Naive thymus-derived CD4-positive, alpha-beta T cell (primary cell): ENCODE measurements at places on chromosomes 12 and 14. TPM values are rescaled to one million over a fixed set of nuclear protein-coding genes. Genes with fewer than 3 reads are reported as not detected.

DNA sequence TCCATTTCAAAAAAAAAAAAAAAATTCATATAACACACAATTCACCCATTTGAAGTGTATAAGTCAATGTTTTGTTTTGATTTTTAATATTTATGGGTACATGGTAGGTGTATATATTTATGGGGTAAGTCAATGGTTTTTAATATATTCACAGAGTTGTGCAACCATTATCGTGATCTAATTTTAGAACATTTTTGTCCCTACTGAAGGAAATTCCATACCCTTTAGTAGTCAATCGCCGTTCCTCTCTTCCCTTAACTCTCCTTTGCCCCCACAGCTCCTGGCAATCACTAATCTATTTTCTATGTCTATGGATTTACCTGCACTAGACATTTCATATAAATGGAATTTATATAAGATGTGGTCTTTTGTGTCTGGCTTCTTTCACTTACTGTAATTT lies 92.8 kb downstream of the TRAFD1 start:
- no peak for DNase-seq

GRCh38 chr12:58314610-58315009 lies 373.2 kb downstream of the ATP23 start:
- DNase-seq = no peak

GRCh38 chr14:85391892-85392291 lies 138.1 kb upstream of the FLRT2 start:
- DNase-seq = no peak

DNA sequence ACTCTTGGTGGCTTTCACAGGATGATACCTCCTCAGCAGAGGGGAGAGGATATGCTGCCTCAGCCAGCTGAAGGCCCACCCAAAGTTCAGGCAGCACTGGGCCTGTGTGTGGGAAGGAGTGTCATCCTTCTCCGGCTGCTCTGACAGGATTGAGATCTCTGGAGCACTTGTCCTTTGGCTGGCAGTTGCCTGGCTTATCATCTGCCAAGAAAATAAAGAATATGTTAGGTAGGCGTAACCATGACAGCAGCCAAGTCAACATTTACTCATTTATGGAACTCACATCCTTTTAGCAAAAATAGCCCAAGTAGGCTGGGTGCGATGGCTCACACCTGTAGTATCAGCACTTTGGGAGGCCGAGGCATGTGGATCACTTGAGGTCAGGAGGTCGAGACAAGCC lies 68.5 kb downstream of the PPFIBP1 start:
- DNase-seq = no peak

DNA sequence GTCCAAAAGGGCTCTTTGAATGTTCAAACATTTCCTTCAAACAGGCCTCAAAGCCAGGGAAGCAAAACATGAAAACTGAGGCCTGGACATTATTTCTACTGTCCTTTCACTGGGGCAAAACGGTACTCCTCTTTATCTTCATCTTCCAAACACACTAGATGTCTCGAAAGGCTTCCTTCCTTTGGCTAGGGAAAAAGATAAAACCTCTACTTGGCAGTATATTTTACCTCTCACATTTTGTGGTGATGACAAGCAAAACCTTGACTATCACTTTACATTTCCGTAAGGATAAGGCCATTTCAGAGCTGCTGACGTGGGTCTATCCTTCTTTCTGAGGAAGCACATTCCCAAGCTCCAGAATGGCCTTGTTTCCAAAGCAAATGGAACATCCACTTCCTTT lies 9.9 kb downstream of the STAB2 start:
- no peak for DNase-seq

- DNase-seq = no peak
These were observed 11.8 kb downstream of the OTUB2 start for GRCh38 chr14:94037954-94038353.

DNA sequence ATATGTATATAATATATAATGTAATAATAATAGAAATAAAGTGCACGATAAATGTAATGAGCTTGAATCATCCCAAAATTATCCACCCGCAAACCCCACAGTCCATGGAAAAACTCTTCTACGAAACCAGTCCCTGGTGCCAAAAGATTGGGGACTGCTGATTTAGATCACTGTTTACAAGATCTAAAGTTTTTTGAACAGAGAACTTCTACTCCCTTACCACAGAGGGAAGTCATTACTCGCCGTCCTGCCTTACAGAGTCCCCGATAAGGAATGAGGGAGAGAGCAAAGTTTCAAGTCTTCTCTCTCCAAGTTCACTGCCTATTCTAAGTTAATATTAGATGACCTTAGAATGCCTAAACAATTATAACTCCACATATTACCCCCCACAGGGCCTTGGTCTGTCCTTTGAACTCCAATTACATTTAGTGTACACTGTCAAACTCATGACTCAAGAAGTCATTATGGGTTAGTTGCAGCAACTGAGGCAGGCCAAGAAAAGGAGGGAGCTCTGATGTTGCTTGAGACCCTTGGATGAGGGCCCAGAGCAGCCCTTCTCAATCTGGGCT lies 21.8 kb upstream of the DHRS4 start:
- no peak for DNase-seq

Gene MIP
- polyA plus RNA-seq = not detected

Gene MMP17
- polyA plus RNA-seq = not detected

Gene GLIPR1L1
- polyA plus RNA-seq = not detected

Gene B4GALNT1
- not detected for polyA plus RNA-seq
